Omental fat pad (tissue), 4 donors: ENCODE measurements at places on chromosomes 12 and 14.

- DNase-seq = no peak
Measured at GRCh38 chr14:74238974-74239847, at the start of gene VSX2. Gene VSX2, plus strand, starts transcription at chr14:74239449. Its CDS starts 113 bp downstream, at chr14:74239562.

DNA sequence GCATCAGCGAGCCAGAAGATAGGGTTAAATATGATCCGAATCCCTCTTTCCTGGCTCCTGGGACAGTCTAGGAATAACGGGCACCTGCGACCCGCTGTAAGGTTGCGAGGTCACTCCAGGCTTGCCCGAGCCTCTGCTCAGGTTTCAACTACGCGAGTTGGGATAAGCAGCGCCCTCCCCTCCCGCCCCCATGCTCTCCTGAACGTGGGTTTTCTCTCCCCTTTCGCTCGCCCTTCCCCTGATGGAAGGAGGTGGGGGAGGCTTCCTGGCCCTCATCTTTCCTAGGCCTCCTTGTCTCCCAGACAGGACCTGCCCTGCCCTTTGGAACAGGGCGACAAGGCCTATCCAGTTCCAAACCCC is 753 bp upstream of the ATP5MC2 start:
- DNase-seq = no peak

DNA sequence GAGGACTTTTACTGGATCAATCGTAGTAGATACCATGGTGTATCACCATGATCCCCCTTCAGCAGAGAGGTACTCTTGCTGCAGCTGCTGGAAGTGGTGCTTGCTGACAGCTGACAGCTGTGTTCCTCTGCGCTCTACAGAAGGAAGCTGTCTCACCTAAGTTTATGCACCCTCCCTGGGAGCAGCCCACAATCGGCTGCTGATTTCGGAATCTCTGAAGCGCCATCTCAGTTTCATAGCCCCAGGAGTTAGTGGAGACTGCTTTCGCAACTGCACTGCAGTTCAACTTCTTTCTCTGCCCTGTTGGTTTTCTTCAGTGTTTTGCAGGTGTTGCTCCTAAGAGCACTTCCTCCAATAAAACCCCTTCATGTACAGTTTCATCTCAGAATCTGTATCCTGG is 237.9 kb downstream of the PAWR start:
- DNase-seq = no peak

GRCh38 chr12:31835276-31835882 is 106.6 kb upstream of the AMN1 start:
- no peak for DNase-seq

DNA sequence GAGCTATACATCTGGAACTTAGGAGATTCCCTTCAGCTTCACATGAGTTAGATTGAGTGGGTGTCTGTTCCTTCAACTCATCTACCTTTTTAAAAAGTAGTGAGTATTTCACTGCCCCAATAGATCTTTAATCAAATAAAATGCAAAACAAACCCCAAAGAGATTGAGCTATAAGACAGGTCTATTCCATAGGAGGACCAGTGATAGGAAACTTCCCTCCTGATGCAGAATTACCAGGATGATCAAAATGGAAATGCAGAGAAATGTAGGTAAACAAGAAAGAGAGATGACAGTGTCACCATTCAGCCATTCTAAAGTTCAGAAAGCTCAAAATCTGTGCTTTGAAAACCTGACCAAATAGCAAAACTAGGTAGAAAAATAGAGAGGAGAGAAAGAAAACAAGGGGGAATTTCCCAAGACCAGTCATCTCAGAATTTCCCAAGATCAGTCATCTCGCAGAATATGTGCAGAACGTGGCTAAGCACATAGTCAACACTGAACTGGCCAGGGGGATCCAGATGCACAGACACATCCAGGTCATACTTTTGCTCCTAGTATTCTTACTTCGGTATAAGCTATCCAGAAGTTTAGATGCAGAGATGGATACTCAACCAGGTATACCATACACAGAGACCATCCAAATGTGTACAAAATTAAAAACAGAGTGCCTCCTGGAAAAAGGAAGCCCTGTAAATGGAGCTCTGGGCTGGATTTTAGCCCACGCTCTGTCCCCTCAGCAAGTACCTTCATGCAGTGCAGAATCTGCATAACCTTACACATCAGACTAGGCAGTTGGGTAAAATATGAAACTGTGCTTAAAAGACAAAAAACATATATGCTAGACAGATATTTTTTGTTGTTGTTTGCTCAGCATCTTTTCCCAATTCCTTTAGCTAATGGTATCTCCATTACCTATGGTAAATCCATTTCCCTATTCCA is 27.4 kb downstream of the SLC41A2 start:
- DNase-seq = no peak

GRCh38 chr14:100471441-100472093 is 115.7 kb downstream of the BEGAIN start:
- DNase-seq = no peak

DNA sequence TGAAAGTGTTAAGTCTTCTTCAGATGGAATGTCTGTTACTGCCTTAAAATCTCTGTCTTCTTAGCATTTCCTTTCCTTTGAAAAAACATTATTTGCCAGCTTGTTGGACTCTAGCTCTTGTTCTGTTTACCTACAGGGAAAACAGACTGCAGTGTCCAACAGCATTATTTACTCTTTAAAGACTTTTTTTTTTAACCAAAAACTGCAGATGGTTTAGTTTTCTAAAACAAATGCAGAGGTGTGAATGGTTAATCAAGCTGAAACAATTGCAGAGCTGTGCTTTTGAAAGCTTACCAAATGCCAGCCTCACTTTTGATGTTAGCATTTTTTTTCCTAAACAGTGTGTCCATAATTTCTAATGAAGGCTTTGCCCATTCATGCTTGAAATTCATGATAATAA is 323.3 kb downstream of the TMEM117 start:
- no peak for DNase-seq

- DNase-seq = no peak
Measured at GRCh38 chr14:34662561-34663088, 32.7 kb upstream of the SNX6 start.

- peak; percentile 26 for DNase-seq
Measured at GRCh38 chr12:22100958-22101748, 55.1 kb downstream of the CMAS start.

GRCh38 chr12:98090731-98091130 is 424.7 kb upstream of the TMPO start:
- DNase-seq = no peak

- no peak for DNase-seq
Measured at GRCh38 chr12:67460388-67460787, 188.2 kb upstream of the DYRK2 start.

GRCh38 chr14:89549381-89550125 is 132.5 kb upstream of the FOXN3 start:
- no peak for DNase-seq

GRCh38 chr14:42624980-42625761 is 1018.5 kb downstream of the LRFN5 start:
- no peak for DNase-seq
